ENCODE measurements at places on chromosomes 3 and 15.

- ATAC-seq = no peak
These were observed 271.6 kb upstream of the CBLB start for GRCh38 chr3:106140431-106140830.

DNA sequence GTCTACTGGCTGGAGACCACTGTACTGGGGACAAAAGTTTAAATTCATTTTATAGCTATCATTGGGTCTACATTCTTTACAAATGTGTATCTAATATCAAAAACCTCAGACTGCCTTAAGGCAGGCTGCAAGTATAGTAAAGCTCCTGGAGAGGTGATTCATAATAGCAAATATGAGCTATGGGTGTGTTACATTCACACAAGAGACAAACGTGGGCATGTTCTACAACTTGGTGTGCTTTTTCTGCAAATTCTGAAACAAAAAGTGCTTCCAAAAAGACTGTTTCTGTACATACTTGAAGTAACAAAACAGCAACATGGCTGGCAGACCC is 1101.4 kb downstream of the ROBO1 start:
- ATAC-seq = no peak

GRCh38 chr3:185702262-185703225 is 116.4 kb downstream of the SENP2 start:
- no peak for ATAC-seq

GRCh38 chr3:167330993-167331785 is 48.9 kb downstream of the ZBBX start:
- ATAC-seq = no peak

- peak; percentile 81 for ATAC-seq
These were observed 10.4 kb downstream of the SLITRK3 start for GRCh38 chr3:165185707-165186327.

- no peak for ATAC-seq
These were observed 3.7 kb downstream of the ATG7 start for GRCh38 chr3:11275926-11276325.

- peak; percentile 97 for ATAC-seq
These were observed 117.3 kb upstream of the PLXND1 start for GRCh38 chr3:129723558-129724324.

DNA sequence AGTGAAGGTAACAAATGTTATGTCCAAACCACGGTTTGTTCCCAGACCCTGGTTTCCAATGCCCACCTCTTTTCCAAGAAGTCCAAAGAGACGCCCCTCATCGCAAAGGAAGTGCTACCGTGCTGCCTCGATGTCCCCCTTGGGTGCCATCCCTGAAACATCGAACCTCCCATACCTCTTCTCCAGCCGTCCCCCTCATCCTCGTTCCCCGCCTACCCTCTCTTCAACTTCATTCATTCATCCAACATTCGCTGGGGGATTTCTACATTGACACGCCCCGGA is 467 bp downstream of the TIPIN start:
- ATAC-seq = no peak

DNA sequence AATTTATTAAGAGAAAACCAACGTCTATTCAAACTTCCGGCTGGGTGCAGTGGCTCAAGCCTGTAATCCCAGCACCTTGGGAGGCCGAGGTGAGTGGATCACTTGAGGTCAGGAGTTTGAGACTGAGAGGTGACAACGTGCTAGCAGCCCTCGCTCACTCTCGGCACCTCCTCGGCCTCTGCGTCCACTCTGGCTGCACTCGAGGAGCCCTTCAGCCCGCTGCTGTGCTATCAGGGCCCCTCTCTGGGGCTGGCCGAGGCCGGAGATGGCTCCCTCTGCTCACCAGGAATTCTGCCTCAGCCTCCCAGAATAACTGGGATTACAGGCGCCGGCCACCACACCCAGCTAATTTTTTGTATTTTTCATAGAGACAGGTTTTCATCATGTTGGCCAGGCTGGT is 58.7 kb downstream of the USF3 start:
- ATAC-seq = no peak

Data from gastroesophageal sphincter (tissue), 4 donors.